ENCODE measurements at places on chromosomes 2 and 18. TPM values are rescaled to one million over a fixed set of nuclear protein-coding genes. Genes with fewer than 3 reads are reported as not detected.

Gene UGT1A8
- not detected for polyA plus RNA-seq

Gene HOXD10
- polyA plus RNA-seq, result 0.10 TPM

Gene ZNF514
- 22.2 TPM for polyA plus RNA-seq

Gene RELCH
- polyA plus RNA-seq, result 14.1 TPM

Gene LIMS4
- 3.4 TPM for polyA plus RNA-seq

Gene CYP27C1
- polyA plus RNA-seq, result 5.7 TPM

Gene STK17B
- polyA plus RNA-seq, result 4.7 TPM

Gene LIMS2
- polyA plus RNA-seq, result 52.6 TPM

Gene FNDC4
- 8.2 TPM for polyA plus RNA-seq

Gene REG3G
- not detected for polyA plus RNA-seq

Gene SCN2A
- not detected for polyA plus RNA-seq

Gene FEV
- polyA plus RNA-seq, result 0.58 TPM

Gene GULP1
- 18.3 TPM for polyA plus RNA-seq

Gene PAX3
- polyA plus RNA-seq, result 0.44 TPM

Gene TRABD2A
- polyA plus RNA-seq, result 0.52 TPM

Gene EDAR
- polyA plus RNA-seq, result not detected

Gene TXNDC2
- polyA plus RNA-seq, result 0.12 TPM

Gene FAM110C
- 0.94 TPM for polyA plus RNA-seq

Gene EIF4E2
- 134 TPM for polyA plus RNA-seq

Gene FIGN
- 0.99 TPM for polyA plus RNA-seq

Gene LRP2
- polyA plus RNA-seq, result 0.05 TPM

Gene WIPF1
- polyA plus RNA-seq, result 39.0 TPM

Gene ARL4C
- polyA plus RNA-seq, result 4.1 TPM

Gene ADGRF3
- polyA plus RNA-seq, result 0.58 TPM

Gene RGPD3
- polyA plus RNA-seq, result 0.22 TPM

Gene RPRD1A
- 39.1 TPM for polyA plus RNA-seq
